Body of pancreas (tissue), 4 donors: ENCODE measurements at places on chromosomes 1 and 21. TPM values are rescaled to one million over a fixed set of nuclear protein-coding genes. Genes with fewer than 3 reads are reported as not detected.

DNA sequence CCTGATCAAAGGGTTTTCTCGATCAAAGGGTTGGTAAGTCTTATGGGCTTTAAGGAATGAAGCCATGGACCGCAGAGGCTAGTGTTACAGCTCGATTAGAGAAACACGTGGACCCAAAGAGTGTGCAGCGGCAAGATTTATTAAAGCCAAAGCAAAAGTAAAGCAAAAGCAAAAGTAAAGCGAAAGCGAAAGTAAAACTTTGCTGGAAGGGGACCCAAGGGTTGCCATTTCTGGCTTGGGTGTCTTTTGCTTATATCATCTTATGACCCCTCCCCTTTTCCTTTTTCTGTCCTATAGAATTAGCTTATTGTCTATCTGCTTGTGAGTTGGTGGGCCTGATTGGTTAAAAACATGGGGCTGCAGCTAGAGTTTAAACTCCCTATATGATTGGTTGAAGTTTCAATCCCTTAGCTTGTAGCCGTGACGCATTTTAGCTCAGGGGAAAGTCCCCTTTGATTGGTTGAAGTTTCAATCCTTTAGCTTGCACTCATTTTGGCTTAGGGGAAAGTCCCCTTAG, 957.0 kb downstream of the AMY1C start:
- no peaks in the 10 kb centered on the region for H3K27me3 ChIP-seq
- no peak overlapping the region for H3K27ac ChIP-seq
- H3K36me3 ChIP-seq, result no peaks in the 10 kb centered on the region
- H3K4me3 ChIP-seq, result no peak overlapping the region

- no peaks in the 10 kb centered on the region for H3K36me3 ChIP-seq
- no peaks in the 10 kb centered on the region for H3K27me3 ChIP-seq
- no peak overlapping the region for H3K4me3 ChIP-seq
- H3K27ac ChIP-seq, result no peak overlapping the region
Observed at GRCh38 chr21:45836694-45837670, 144.6 kb upstream of the COL6A1 start.

DNA sequence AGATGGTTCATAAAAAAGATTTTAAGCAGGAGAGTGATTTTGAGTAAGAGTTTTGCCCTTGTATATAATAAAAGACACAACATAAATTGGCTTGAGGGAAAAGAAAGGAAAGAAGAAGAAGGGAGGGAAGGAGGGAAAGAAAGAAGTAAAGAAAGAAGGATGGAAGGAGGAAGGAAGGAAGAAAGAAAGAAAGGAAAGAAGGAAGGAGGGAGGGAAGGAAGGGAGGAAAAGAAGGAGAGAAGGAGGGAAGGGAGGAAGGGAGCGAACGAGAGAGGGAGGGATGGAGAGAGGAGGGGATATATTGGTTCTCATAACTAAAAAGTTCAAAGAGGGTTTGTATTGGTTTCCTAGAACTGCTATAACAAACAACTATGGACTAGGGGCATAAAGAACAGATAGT, 62.2 kb upstream of the PAX7 start:
- H3K36me3 ChIP-seq, result no peaks in the 10 kb centered on the region
- H3K4me3 ChIP-seq, result no peak overlapping the region
- no peaks in the 10 kb centered on the region for H3K27me3 ChIP-seq

DNA sequence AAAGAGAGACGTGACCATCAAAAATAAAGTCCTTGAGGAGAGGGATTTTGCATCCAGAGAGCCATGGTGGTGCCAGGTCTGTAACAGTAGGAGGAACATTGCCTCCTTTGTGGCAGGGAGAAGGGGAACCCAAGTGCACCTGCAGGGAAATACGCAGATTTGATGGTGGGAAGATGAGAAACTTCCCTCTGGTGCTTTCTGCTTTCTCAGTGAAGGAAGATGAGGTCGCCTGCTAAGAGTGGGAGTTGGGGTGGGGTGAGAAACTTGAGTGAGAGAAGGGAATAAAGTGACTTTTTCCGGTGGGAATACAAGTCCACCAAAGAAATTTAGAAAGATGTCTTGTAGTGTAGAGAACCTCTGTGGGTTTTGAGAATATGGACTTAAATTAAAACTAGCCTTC, 9.1 kb downstream of the PLA2G4A start:
- H3K4me1 ChIP-seq, result peaks cover 18% of the 10 kb centered on the region
- H3K4me3 ChIP-seq, result no peak overlapping the region
- H3K36me3 ChIP-seq, result no peaks in the 10 kb centered on the region

GRCh38 chr1:172867216-172867818, 183.4 kb downstream of the TNFSF18 start:
- no peak for DNase-seq
- H3K27me3 ChIP-seq, result no peaks in the 10 kb centered on the region

DNA sequence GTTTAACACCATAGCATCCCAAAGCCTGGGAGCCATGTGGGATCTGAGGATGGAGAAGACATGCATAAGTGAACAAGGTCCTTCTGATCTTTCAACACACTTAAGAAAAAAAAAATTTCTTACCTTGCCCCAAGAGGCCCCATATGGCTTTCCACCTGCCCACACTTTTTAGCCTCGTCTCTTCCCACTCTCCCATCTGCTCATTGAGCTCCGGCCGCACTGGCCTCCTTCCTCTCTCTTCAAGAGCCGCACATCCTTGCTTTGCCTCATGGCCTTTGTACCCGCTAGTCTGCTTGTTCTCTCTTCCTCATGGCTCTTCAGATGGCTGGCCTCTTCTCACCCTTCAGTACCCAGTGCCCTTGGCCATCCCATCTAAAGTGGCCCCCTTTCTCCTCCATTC, 70.2 kb upstream of the PDE4B start:
- H3K36me3 ChIP-seq, result no peaks in the 10 kb centered on the region
- DNase-seq, result no peak
- no peaks in the 10 kb centered on the region for H3K4me1 ChIP-seq
- H3K4me3 ChIP-seq, result no peak overlapping the region

GRCh38 chr1:243844186-243844585, 5.9 kb downstream of the AKT3 start:
- H3K4me3 ChIP-seq, result no peak overlapping the region
- no peak for DNase-seq
- H3K36me3 ChIP-seq, result no peaks in the 10 kb centered on the region
- H3K27ac ChIP-seq, result no peak overlapping the region

- H3K27ac ChIP-seq, result no peak overlapping the region
- no peak overlapping the region for H3K4me3 ChIP-seq
- H3K4me1 ChIP-seq, result peaks cover 53% of the 10 kb centered on the region
Observed at GRCh38 chr1:165856606-165857005, 29.2 kb downstream of the UCK2 start.

DNA sequence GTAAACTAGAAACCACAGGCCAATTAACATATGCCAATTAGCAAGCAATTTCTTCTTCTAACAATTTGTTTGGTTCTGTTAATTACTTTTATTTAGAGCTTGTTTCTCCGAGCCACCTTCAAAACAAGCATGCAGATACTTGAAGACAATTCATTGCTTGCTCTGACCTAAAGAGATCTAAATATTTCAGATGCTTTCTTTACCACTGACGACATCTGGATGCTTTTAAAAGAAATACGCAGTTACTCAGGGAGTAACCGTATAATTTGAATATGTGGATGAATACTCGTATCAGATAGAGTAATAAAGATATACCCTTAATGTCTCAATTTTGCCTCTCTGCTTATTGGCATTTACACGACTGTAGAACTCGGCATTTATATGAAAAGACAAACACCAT, 390.0 kb downstream of the DISC1 start:
- H3K36me3 ChIP-seq, result no peaks in the 10 kb centered on the region
- no peak overlapping the region for H3K27ac ChIP-seq
- H3K4me3 ChIP-seq, result no peak overlapping the region
- H3K27me3 ChIP-seq, result no peaks in the 10 kb centered on the region

GRCh38 chr1:151811181-151811580, 6.0 kb upstream of the LINGO4 start:
- H3K27me3 ChIP-seq, result no peaks in the 10 kb centered on the region
- no peaks in the 10 kb centered on the region for H3K36me3 ChIP-seq
- H3K4me1 ChIP-seq, result peaks cover 16% of the 10 kb centered on the region
- DNase-seq, result no peak

DNA sequence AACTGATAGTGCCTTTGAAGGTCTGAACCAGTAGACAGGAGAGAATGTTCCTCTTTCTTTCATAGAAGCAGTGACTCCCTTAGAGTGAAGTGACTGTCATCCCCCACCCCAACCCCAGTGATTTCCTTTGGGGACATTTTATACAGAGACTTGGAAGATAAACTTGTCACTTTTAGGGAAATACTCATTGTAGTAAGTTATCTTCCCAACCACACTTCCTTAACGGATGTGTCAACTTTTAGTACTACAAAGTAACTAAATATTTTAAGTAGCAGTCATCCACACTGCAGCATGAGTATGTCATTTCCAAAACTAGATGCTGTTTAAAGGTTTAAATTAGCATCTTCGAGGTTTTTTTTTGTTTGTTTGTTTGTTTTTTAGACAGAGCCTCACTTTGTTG, 13.7 kb downstream of the LRRC8B start:
- H3K4me3 ChIP-seq, result no peak overlapping the region
- H3K4me1 ChIP-seq, result no peaks in the 10 kb centered on the region
- DNase-seq, result no peak
- H3K36me3 ChIP-seq, result no peaks in the 10 kb centered on the region
- no peaks in the 10 kb centered on the region for H3K27me3 ChIP-seq
- H3K27ac ChIP-seq, result no peak overlapping the region

DNA sequence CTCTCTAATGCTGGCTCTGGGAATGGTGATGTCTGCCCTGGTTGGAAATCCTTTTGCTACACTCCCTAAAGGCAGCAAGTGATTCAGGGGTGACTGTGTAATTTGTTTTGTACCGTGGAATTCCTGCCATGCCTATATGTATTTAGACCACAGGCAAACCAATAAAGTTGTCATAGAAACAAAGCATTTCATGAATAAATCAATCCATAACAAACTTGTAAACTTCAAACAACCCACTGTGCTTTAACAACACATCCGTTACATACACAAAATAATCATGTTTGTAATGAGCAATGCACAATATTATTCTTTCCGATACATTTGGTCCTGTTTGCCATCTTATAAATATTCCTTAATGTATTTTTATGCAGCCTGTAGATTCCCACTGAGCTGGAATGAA, 330.3 kb upstream of the SNX7 start:
- no peaks in the 10 kb centered on the region for H3K4me1 ChIP-seq
- no peaks in the 10 kb centered on the region for H3K27me3 ChIP-seq
- no peak for DNase-seq
- no peaks in the 10 kb centered on the region for H3K36me3 ChIP-seq
- no peak overlapping the region for H3K4me3 ChIP-seq
- H3K27ac ChIP-seq, result no peak overlapping the region

GRCh38 chr1:245418077-245418476, 263.3 kb downstream of the KIF26B start:
- H3K27ac ChIP-seq, result no peak overlapping the region
- no peak for DNase-seq
- no peaks in the 10 kb centered on the region for H3K4me1 ChIP-seq
- H3K27me3 ChIP-seq, result no peaks in the 10 kb centered on the region

- H3K4me3 ChIP-seq, result no peak overlapping the region
- no peak overlapping the region for H3K27ac ChIP-seq
- H3K36me3 ChIP-seq, result no peaks in the 10 kb centered on the region
- peaks cover 11% of the 10 kb centered on the region for H3K4me1 ChIP-seq
- no peaks in the 10 kb centered on the region for H3K27me3 ChIP-seq
Observed at GRCh38 chr21:40053007-40053406, 185.8 kb downstream of the PCP4 start.

GRCh38 chr1:209749205-209749604, 6.6 kb upstream of the TRAF3IP3 start:
- peaks cover 11% of the 10 kb centered on the region for H3K4me1 ChIP-seq
- no peaks in the 10 kb centered on the region for H3K36me3 ChIP-seq

- H3K27ac ChIP-seq, result peak overlapping the region; percentile 93
- no peaks in the 10 kb centered on the region for H3K36me3 ChIP-seq
- no peaks in the 10 kb centered on the region for H3K27me3 ChIP-seq
- H3K4me1 ChIP-seq, result peaks cover 60% of the 10 kb centered on the region
- peak overlapping the region; percentile 75 for H3K4me3 ChIP-seq
- DNase-seq, result peak; percentile 57
Observed at GRCh38 chr1:207049974-207050391, 1.0 kb downstream of the YOD1 start.

GRCh38 chr1:214422137-214422671, 129.2 kb downstream of the PTPN14 start:
- H3K36me3 ChIP-seq, result no peaks in the 10 kb centered on the region
- no peak overlapping the region for H3K27ac ChIP-seq
- H3K27me3 ChIP-seq, result no peaks in the 10 kb centered on the region
- no peaks in the 10 kb centered on the region for H3K4me1 ChIP-seq

DNA sequence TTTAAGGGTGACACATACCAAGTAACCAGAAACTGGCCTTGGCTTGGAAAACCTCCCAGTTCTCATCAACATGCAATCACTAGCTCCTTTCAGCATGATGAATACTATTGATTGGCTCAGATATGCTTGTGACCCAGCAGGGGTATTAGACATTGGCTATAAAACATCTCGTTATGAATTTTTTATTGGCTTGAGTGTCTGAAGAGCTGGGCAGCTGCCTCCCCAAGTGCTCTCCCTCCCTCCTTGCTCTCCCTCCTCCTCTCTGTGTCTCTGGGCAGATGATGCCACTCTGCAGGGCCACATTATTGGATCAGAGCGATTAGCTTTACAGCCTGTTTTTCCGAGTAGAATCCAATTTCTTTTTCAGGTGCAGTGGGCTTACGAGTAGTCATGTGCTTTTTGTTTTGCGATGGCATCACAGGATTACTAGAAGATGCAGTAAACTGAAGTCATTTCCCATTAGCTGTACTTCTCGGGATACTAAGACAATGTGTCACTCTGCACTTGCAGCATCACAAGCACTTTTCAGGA, 79.3 kb upstream of the ATF3 start:
- no peaks in the 10 kb centered on the region for H3K27me3 ChIP-seq
- H3K4me3 ChIP-seq, result no peak overlapping the region
- H3K4me1 ChIP-seq, result no peaks in the 10 kb centered on the region
- no peaks in the 10 kb centered on the region for H3K36me3 ChIP-seq
- DNase-seq, result no peak

GRCh38 chr1:39625009-39625408, 14.4 kb downstream of the HEYL start:
- peaks cover 31% of the 10 kb centered on the region for H3K4me1 ChIP-seq
- H3K27me3 ChIP-seq, result no peaks in the 10 kb centered on the region
- no peak for DNase-seq
- H3K4me3 ChIP-seq, result no peak overlapping the region

DNA sequence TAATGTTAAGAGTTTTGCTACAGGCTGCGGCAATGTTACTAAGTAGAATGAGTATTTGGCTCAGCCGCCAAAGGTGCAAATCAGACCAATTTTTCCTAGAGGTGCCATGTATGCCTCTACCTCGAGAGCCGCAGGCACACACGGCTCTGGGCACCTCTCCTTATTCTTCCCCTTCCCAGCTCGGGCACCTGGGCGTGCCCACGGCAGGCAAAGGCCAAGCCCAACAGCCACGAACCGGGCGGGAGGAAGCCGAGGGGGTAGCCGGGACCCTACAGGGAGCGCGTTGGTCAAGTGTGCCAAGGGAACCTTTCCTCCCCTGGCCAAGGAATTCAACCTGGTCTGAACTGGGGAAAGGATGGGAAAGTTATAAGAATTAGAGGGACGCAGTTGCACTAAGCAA, 31.0 kb downstream of the LRRC3 start:
- no peak overlapping the region for H3K4me3 ChIP-seq
- H3K27me3 ChIP-seq, result no peaks in the 10 kb centered on the region
- H3K27ac ChIP-seq, result no peak overlapping the region
- peaks cover 8% of the 10 kb centered on the region for H3K4me1 ChIP-seq
- DNase-seq, result no peak

AMY2A gene
- total RNA-seq, result 10,829 TPM

LDLRAD1 gene
- not detected for total RNA-seq

ACKR1 gene
- total RNA-seq, result 23.6 TPM

PRPF38B gene
- total RNA-seq, result 28.3 TPM

GOLT1A gene
- total RNA-seq, result 6.5 TPM

OR2T11 gene
- total RNA-seq, result not detected

FMO2 gene
- 9.2 TPM for total RNA-seq

GPX7 gene
- 22.1 TPM for total RNA-seq

LINGO4 gene
- 0.66 TPM for total RNA-seq

LRRC71 gene
- total RNA-seq, result not detected

GBP6 gene
- not detected for total RNA-seq

NBPF4 gene
- total RNA-seq, result not detected

KRTAP19-3 gene
- not detected for total RNA-seq

OR2T3 gene
- not detected for total RNA-seq
